ENCODE measurements at places on chromosomes 6 and 20.

GRCh38 chr6:21332077-21332476 lies 261.5 kb upstream of the SOX4 start:
- no peak for DNase-seq

GRCh38 chr6:169577974-169578373 lies 123.9 kb downstream of the WDR27 start:
- no peak for DNase-seq

DNA sequence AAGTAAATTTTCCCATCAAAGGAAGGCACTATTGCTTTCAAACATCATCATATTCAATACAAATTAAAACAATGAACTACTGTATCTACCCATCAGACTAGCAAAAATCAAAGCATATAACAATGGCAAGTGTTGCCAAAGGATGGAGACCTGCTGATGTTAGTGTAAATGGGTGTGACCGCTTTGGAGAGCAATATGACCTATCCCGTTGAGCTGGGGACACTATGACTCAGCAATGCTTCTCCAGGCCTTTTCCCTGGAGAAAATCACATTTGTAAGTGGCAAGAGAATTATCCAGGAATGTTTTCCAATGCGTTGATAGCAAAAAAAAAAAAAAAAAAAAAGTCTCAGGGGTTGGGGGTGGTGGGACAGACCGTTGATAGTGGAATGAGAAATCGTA lies 46.1 kb downstream of the PHACTR3 start:
- DNase-seq: no peak

DNA sequence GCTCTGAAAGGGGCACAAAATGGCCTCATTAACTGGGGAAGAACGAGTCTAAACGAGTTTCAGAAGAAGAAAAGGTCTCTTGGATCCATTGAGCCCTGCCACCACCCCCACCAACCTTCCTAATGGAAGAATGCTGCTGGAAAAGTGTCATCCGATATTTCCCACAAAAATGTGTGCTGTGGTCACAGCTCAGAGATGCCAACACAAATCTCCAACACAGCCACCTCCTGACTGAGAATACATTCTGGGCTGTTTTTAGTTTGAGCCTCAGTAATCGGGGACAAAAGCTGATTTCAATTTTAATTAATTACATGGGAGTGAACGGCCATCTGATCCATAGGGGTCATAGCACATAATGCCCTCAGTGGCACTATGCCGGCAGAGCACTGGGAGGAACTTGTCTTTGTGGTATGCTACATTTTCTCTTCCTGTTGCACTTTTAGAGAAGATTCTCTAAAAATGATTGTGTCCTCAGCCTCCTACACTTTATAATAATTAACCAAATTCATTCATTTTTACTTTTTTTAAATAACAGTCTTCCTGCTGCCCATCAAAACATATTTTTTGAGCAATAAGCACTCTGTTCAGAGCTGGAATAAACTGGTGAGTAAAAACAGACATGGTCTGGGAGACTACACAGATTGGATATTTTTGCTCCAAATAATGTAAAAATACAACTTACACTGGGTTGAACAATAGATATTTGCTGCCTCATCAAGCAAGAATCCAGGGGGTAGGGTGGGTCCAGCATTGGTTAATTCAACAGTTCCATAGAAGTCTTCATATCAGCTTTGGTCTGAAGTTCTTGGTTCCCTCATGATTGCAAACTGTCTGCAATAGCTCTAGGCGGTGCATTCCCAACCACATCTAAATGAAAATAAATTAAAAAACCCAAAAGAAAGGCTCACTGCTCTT lies 143.6 kb upstream of the TMEM170B start:
- no peak for DNase-seq

GRCh38 chr20:58137651-58138265 lies 90.7 kb downstream of the ANKRD60 start:
- no peak for DNase-seq

DNA sequence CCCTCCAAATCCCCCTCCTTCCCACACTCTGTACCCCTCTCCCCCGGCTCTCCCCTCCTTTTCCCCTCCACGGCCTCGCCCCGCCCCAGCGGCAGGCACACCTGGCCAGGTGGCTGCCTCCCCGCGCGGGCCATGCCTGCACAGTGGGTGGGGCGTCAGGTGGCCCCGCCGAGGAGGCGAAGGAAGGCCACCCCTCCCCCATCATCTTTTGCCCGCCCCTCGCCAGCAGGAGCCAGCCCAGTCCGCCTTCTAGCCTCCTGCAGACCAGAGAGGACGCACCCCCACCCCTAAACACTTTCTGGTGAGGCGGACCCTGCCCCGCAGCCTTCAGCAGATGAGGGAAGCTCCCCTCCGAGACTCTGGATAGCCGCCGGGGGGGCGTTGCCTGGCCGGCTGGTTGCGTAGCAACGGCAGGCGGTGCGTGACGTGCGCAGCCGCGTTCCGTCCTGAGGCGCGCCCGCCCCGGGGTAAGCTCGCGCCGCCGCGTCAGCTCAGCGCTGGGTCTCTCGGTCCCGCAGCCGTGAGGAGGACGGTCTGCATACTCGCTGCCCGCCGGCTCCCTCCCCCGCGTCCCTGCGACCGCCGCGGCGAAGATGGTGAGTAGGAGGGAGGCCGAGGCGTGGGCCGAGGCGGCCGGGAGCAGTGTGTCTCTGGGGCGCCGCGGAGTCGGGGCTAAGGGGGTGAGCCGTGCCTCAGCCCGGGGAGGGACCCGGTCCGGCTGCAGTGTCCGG lies at the start of gene DSTN:
Gene DSTN (plus strand): TSS at position 460 of the 731 bp plus-strand sequence. CDS start 134 bp downstream, at position 594.
- DNase-seq: peak; percentile 73

Measured in amygdala (tissue), 56 donors.